ENCODE measurements at places on chromosomes 11 and 22.

DNA sequence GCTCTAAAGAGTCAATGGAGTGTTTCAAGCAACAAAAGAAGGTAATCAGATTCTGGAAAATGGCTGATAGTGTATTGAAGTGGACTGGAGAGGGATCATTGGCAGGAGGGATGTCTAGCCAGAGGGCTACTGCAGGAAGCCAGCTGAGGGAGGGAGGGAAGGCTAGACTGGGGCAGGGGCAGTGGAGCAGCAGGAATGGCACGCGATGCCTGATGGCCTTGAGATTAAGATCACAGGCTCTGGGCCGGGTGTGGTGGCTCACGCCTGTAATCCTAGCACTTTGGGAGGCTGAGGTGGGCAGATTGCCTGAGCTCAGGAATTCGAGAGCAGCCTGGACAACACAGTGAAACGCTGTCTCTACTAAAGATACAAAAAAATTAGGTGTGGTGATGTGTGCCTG is 47.5 kb upstream of the PRDM11 start:
- no peak for DNase-seq

GRCh38 chr11:96309016-96309642 is 33.9 kb downstream of the MAML2 start:
- DNase-seq, result no peak

- no peak for DNase-seq
Measured at GRCh38 chr11:59708537-59708936, 5.1 kb downstream of the OR10V1 start.

GRCh38 chr22:39139933-39140332 is 12.5 kb downstream of the CBX7 start:
- no peak for DNase-seq

- DNase-seq, result no peak
Measured at GRCh38 chr11:75072582-75072981, 24.1 kb downstream of the OR2AT4 start.

DNA sequence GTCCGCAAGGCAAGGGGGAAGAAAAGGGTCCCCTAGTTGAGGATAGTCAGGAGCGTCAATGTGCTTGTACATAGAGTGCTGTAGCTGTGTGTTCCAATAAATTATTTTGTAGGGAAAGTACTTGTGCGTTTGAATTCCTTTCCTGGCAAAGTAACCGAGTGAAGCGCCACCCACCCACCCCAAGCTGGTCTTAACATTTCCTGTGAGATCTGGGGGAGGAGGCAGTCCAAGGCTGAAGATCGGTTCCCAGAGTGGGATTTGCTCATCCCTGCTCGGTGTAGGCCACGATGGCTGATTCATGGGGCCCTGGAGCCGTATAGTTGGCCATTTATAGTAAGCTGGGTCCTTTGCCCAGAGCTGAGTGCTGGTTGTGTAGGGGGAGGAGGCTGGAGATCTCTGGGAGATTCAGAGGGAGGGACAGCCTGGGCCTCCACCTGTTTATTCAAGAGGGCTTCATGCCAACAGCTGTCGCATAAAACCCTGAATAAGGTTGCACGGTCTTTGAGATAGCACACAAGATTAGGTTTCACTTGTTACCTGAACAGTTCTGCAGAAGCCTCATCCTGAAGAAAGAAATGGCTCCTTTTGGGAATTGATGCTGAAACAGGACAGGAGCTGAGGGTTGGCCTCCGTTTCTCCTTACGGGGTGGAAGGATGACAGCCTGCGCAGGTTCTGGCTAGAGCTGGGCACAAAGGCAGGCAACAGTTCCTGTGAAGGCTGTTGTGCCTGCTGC is 2.4 kb downstream of the ATF4 start:
- no peak for DNase-seq

DNA sequence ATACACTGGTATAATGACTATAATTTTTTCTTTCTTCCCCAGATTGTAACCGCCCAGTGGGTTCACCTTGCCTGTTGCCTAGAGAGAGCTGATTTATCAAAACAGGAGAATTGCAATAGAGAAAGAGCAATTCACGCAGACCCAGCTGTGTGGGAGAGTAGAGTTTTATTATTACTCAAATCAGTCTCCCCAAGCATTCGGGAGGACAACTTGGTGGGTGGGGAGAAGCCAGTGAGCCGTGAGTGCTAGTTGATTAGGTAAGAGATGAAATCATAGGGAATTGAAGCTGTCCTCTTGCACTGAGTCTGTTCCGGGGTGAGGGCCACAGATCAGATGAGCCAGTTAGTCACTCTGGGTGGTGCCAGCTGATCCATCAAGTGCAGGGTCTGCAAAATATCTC is 73.2 kb downstream of the SLC35F2 start:
- DNase-seq, result no peak

DNA sequence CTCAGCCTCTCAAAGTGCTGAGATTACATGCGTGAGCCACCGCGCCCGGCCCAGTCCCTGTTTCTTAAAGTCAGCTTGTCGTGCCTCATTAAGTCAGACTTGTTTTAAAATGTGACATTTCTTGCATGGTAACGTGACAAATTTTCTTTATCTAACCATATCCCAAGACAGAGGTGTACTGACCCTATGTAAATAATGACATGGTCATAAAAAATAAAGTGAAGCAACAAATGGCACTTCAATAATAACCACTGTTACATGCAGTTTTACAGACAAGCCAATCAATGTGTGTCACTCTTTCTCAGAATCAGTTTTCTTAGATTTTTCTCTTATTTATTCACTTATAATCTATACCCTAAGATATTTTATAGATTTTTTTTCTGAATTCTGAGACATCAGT is 26.5 kb upstream of the SIK2 start:
- no peak for DNase-seq

GRCh38 chr11:1504581-1505290 is 18.2 kb upstream of the MOB2 start:
- no peak for DNase-seq

GRCh38 chr11:132123854-132124835 is 753.7 kb downstream of the NTM start:
- DNase-seq, result no peak

DNA sequence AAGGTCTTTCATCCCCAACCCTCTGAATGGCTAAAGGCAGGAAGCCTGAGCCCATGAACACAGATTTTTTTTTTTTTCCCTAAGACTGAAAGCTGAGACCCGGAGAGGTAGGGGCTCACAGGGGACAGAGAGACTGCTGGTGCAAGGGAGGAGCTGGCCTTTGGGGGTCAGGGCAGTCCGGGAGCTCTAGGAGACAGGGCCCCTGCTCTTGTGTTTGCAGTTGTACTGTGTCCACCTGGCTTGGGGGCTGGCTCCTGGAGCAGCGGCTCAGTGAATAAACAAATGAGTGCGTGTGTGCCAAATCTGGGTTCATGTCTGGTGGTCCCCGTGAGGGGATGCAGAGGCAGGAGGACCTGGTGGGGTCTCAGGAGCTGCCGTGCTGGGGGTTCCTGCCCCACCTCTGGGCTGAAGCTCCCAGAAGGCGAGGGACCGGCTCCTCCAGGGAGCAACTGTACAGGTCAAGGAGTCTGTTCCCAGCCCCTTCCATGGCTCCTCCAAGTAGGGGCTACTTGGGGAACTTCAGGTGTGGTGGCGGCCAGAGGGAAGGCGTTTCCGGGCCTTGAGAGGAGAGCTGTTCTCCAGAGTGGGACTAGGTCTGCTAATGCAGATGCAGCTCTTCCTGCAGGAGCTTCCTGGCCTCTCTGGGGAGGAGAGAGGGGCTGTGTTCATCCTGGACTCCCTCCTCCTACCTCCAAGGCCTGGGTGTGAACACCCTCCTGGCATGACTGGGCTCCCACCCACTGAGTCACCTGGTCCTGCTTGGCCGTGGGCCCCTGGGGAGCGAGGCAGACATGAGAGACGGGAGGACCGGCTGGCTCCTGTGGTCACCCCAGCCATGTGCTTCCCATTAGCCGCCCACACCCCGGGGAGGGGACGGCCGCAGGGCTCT is 57.6 kb downstream of the FBXO7 start:
- no peak for DNase-seq

- DNase-seq, result no peak
Measured at GRCh38 chr11:67656278-67656922, 5.9 kb upstream of the ACY3 start.

DNA sequence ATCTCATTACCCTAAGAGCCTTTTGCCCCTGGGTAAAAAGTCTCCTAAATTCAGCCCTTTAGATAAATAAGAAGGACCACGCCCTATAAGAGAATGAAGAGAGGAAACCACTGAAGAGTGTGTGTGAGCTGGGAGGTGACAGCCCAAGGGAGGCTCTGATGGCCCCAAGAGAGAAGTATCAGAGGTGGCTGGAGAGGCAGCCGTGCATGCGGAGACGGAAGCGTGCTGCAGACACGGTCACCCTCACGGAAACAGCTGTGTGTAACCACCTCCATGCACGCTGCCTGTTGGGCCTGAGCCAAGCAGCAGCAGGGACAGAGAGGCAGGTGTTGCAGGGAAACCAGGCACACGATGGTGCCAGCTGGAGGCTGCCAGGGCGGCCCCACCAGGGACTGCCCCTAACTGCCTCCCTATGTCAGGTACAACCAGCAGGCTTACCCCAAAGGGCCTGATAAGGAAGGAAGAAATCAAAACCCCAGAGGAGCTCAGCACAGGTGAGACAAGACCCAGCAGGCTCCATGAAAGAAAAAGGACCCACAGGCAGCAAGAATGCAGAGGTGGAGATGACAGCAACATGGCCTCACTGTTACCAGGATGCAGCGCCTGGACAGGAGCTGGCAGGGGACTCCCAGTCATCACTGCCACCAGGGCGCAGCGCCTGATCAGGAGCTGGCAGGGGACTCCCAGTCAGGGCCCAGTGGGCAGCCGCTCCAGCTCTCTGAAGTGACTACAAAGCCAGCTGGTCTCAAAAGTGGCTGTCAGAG is 7.8 kb downstream of the LARGE2 start:
- DNase-seq, result peak; percentile 61

DNA sequence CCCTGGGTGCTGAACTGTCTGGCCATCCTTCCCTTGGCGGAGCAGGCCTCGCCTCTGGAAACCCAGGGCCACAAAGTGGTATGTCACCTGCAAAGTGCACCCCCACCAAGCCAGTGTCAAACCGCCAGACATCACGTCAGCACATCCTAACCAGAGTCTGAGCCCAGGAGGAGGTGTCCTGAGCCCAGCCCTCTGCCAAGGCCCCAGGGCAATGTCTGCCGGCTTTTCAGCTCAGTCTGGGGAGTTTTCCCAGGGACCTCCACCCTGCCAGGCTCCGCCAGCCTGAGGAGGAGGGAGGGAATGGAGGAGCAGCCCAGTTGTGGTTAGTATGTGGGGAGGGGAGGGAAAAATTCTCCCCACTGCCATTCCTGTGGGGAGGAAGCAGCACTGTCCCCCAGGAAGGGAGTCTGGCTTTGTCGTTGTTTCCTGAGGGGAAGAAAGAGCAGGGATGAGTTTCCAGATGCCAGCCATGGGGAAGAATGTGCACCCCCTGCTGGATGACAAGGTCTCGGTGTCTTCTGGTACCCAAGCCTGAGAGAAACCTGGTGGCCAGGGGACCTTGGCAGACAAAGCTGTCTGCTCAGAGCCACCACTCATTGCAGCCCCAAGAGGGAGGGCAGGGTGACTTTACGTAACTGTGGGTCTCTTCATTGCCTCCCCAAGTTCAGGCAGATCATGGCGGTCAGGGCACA is 81.4 kb upstream of the CD82 start:
- DNase-seq, result no peak

DNA sequence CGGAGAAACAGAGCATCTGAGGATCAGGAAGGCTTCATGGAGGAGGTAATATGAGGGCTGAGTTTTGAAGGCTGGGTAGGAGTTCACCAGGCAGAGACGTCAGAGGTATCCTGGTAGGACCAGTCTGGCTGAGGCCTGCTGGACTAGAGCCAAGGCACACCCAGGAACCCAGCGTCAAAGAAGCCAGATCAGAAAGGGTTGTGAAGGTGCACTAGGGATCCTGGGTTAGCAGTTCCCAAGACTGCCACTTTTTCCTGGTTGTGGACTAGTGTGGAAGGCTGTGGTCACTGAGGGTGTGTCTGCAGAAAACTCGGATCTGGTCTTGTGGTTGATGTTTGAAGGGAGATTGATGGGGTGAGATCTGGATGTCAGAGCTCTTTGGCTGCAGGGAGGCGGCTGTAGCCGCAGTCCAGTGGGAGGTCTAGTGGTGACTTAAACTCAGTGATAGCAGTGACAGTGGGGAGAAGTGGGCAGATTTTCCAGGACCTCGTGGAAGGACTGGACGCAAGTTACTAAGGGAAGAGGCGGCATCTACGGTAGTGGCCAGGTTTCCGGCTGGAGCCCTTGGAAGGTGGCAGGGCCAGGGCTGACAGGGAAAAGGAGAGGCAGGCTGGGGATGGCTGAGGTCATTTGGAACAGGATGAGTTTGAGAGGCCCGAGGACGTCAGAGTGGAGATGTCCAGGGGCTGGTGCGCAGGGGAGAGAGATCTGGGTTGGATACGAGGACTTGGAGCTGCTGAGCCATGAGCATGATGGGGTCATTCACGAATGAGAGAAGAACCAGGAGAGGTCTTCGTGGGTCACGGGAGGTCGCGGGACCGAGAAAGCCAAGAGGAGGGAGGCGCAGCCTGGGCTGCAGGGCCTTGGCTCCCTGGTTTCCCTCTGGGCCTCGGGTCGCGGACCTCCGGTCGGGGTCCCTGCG is 10.9 kb downstream of the RELA start:
- no peak for DNase-seq

GRCh38 chr11:46294365-46295309 is 17.2 kb downstream of the CREB3L1 start:
- DNase-seq, result no peak

DNA sequence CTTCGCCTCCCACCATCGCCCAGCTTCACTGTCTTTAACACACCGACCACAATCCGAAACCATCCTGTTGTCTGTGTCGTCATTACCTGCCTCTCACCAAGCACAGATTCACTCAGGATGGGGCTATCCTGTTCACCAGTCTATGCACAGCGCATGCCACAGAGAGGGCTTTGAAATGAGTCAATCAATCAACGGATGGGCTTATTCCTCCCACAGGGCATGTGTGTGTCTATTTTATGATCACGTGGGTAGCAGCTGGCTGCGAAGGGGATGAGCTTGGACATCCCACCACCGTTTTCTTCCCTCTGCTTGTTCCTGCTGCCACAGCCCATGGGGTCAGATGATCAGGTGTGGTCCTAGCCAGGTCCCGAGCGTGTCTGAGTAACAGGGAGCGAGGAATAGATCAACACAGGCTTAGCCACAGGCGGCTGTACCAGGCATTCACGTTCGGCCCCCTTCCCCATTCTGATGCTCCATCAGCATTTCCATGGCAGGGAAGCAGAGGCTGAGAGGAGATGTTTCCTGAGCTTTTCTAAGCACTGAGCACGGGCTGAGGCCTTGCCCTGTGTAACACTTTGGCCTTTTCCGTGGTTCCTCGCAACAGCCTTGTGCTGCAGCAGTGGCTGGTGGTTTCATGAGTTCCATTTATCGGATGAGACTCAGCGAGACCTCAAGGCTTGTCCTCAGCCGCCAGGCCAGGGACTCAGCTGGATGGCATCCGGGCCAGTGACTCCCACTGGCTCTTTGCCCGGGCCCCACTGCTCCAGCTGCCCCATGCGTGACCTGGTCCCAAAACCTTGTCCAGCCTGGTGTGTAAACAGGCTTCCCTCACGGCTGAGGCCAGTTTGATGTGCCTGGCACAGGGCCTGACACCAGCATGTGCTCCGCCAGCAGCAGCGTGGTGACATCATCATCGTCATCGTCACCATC is 48.1 kb upstream of the FGF3 start:
- no peak for DNase-seq

DNA sequence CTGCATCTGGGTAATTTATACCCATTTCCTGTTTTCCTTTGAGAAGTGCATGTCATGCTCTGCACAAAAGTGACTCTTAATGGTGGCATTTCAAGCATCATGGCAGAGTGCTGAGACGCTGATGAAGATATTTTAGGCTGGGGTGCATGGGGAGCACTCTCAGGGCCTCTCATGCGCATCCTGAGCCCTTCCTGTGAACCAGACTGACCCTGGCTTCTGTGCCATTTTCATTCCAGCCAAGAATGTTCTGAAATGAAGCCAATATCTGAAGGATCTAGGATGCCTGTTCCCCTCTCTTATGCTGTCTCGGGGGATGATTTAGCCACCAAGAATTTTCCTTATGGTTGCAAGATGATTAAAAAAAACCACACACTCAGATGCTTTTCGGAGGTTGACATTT is 61.5 kb downstream of the MIAT start:
- DNase-seq, result no peak

All from CD4-positive, alpha-beta T cell treated with Interleukin-4 for 4 hours (primary cell).